ENCODE measurements at places on chromosomes 7 and 10.

DNA sequence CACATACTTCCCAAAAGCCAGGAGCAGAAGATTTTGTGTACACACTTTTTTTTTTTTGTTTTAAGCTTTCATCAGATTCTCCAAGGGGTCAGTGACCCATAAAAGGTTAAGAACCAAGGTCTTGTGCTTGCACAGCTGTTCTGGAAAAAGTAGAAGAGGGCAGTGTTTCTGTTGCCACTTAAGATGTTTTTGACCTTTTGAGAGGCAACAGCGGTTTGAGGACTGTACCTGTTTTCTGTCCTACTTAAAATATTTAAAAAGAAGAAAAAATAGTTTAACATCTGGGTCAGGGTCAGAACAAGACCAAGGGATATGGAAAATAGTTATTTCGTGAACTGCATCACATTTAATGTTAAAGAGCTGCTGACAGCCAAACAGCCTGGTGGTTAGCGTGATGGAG is 32.9 kb downstream of the AUTS2 start:
- DNase-seq: no peak

DNA sequence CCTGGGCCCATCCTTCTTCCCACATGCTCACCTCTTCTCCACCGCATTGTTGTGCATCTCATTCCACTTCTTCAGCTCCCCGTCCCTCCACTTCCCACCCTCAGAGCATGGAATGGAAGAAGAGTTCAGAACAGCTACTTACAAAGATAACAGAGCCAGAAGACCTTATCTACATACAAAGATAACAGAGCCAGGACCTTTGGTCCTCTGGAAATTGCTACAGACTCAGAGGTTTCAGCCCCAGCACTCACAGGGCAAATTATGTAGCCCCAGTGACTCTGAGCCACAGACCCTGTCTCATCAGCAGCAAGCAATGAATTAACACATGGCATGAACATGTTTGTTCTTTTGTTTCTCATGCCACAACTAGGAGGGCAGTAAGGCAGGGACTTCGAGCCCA is 28.7 kb upstream of the SLC29A3 start:
- no peak for DNase-seq

- no peak for DNase-seq
Observed at GRCh38 chr10:36872702-36873393, 252.6 kb upstream of the ANKRD30A start.

DNA sequence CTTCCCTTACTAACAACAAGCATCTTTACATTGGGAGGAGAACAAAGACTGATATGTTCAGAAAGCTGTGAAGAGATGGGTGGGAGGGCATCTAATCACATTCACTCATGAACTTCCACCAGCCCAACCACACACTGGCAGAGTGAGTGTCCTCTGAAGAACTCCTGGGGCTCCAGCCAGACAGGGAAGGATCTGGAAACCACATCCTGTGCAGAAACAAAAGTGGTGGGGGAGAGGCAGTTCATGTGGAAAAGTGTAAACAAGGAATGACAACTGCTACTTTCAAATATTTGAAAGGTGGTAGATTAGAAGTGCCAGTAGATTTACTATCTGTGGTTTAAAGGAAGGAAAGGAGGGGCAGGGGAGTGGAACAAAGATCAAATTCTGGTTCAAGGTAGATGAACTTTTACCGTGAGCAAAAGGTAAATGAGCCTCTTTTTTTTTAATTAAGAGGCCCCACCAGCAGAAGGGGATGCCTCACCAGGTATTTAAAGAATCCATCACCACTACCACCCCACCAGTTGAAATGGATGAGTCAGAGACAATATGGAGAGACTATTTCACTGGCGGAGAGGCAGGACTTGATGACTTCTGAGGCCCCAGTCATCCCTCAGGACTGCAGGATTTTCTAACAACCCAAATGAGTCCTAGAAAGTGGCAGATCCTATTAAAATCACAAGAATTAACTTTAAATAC is 34.5 kb downstream of the GOT1 start:
- peak; percentile 61 for DNase-seq

Measured in BJ (cell line).